ENCODE measurements at places on chromosomes 1 and 21.

DNA sequence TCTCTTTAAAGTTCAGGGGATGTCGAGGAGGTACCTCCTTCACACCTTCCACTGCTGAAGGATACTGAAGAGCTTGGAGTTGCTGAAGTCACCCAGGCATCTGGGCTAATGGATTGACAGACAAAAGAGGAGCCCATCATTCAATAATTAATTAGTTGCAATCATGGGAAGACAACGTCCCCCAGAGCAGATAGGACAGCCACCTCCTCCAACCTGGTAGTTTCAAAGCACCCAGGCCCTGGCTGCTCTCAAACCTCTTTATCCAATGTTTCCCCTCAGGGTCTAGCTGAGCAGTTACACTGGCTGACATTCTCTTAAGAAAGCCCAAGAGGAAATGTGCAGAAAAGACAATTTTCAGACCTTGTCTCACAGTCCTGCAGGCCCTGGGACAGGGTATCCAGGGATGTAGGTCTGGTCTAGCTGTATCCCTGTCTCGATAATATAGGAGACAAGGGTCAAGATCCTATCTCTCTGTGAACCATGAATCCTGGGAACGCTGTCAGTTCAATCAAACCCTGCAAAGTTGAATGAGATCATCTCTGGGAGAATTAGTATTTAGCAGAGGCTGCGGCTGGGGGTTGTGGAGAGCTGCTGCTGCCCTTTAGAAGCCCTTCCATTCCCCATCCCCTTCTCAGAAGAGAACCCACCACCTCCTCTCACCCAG, 1.1 kb downstream of the TSPAN2 start:
- no peak for DNase-seq

- DNase-seq: no peak
Observed at GRCh38 chr1:241934866-241935265, 22.7 kb upstream of the BECN2 start.

DNA sequence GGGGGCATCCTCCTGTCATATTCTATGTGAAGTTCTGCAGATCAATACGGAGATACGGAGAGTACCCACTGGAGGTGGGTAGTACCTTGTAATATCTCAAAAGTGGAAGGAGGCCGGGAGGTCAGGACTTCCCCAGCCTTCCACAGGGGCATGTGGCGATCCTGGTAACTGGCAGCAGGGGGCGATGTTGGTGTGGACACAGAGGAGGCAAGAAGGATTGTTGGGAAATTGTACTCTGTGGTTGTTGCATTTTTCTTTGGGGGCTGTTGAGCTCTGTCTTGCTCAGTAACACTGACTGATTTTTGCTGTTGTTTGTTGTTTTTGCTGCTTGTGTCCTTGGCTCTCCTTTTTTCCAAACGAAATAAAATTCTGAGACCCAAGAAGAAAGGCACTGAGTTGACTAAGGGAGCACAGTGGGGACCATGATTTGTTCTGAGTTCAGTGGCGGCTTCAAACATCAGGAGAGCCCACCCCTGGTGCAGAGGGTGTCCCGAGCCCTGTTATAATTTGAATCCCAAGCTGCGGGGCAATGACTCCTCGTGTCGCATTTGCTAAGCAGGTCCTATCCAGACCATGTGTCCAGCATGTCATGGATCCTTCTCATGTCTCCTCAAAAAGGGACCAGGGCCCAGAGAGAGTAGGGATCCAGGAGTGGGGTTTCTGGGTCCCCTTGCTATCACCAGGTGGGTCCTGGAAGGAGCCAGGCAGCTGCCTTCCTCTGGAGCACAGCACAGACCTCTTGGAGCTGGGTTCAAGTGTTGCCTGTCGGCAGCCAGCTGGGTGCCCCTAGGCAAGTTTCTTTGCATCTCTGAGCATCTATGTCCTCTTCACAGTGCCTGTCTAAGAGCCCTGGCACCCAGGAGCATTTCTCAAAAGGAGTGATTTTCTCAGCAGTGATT, 22.8 kb downstream of the LHX4 start:
- no peak for DNase-seq

GRCh38 chr21:38702196-38702595, 103.5 kb upstream of the ETS2 start:
- no peak for DNase-seq

GRCh38 chr1:241632987-241633386, 7.2 kb downstream of the CHML start:
- no peak for DNase-seq

- DNase-seq: no peak
Observed at GRCh38 chr1:231317306-231318014, 20.2 kb downstream of the EXOC8 start.

DNA sequence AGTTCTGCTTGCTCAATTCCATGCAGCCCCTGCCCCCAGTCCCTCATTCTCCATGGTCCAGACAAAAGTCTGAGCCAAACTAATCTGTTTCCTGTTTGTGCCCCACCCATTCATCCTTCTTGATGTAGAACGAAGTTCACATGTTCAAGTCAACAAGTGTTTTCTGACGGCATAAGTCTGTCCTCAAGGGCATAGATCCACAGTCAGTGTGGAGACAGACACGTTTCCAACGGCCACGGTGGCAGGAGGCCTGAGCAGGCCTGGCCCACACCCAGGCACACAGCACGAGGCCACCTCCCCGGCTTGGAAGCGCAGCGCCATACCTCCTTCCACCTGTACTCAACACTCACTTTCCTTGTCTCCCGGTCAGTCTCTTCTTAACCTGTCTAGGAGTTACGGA, 16.1 kb downstream of the ADORA1 start:
- no peak for DNase-seq

- DNase-seq: peak; percentile 62
Observed at GRCh38 chr1:156892190-156893047, 1.1 kb upstream of the PEAR1 start.

DNA sequence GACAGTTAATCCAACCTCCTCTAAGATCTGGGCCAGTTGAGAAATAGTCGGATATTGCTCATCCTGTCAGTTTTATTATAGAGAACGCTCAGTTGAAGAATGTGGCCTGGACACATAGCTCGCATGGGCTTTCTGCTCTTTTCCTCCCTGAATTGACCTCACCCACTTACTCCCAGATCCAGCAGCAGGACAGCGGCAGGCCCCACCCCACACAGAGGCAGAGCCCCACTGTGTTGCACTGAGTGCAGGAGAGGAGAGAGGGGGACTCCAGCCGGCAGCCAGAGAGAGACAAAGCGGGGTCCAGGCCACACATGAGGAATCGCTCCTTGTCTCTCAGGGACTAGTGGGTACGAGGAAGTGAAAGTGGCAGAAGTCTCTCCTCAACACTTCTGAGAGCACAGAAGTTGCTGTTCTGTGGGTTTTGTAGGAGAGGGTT, 78.6 kb downstream of the LAMC1 start:
- DNase-seq: no peak

GRCh38 chr1:7550261-7550865, 220.7 kb upstream of the VAMP3 start:
- DNase-seq: no peak

- DNase-seq: no peak
Observed at GRCh38 chr1:101025283-101025656, 314 bp downstream of the DPH5 start.

- DNase-seq: no peak
Observed at GRCh38 chr1:208219659-208220282, 24.4 kb downstream of the PLXNA2 start.

- no peak for DNase-seq
Observed at GRCh38 chr1:104476126-104476525, 726.4 kb downstream of the AMY1C start.

DNA sequence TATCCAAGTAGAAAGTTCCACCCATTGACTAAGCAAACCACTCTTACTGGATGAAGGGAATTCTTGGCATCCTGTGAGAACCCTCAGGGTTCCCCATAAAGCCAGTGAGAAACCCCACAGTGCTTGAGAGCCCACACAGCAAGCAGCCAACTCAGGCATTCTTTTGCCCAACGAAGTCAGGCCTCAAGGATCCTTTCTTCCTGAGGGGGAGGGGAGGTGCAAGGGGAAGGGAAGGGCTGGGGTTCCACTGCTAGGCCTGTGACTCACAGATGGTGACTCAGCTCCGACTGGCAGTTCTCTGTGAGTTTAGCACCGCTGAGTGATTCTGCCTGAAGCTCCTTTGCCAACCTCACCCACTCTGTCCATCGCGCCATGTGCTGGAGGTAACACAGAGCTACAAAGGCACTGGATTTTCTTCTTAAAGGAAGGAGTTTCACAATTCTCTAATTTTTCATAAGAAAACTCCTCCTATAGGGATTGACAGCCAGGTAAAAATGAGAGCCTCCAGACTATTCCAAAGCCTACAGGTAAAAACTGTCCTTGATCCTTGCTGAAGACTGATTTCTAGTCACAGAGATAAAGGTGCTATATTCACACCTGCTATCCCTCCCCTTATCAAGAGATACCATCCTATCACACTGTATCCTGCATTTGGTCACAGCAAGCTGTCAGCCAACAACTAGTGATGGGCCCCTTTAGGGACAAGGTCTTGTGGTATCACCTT, 4.8 kb downstream of the ENO1 start:
- peak; percentile 95 for DNase-seq

- DNase-seq: no peak
Observed at GRCh38 chr1:165699577-165699976, 1.2 kb upstream of the ALDH9A1 start.

GRCh38 chr1:107829036-107829770, 135.8 kb downstream of the VAV3 start:
- DNase-seq: no peak

GRCh38 chr21:20272791-20273362, 725.3 kb upstream of the NCAM2 start:
- DNase-seq: no peak

DNA sequence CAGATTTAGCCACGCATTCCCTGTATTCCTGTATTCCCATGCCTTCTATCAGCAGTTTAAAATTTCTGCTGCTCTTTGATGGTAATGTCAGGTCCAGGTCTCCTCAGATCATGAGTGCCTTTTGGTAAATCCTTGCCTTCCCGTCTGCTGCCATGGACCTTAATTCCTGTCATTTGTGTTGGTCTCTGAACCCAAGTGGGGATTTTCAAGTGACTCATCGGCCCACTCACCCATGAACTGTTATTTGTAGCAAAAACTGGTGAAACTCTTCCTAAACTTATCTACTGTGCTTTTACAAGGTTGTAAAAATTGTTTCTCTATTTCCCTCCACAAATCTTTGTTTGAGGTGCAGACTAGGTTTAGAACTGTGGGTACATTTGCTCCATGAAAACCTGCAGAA, 47.4 kb downstream of the ACTN2 start:
- no peak for DNase-seq

DNA sequence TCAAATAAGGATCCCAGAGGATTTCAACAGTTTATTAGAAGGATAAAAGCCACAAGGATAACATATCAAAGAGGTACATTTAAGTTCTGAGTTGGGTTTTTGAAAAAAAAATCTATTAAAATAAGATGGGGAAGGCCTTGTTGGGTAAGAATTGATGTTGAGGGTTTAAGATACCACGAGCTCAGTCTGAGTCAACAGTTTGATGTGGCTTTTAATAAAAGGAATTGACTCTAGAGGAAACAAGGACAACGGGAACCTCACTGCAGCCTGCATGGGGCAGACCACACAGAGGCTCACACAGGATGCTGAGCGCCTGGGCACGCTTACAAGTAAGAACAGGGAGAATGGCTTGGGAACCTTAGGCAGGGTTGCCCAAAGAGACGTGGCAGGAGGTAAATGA, 107.5 kb downstream of the TIAM1 start:
- DNase-seq: no peak

GRCh38 chr1:1296070-1297061, 11.4 kb downstream of the ACAP3 start:
- DNase-seq: no peak

GRCh38 chr21:24590261-24590660, 1017.0 kb downstream of the MRPL39 start:
- DNase-seq: no peak

DNA sequence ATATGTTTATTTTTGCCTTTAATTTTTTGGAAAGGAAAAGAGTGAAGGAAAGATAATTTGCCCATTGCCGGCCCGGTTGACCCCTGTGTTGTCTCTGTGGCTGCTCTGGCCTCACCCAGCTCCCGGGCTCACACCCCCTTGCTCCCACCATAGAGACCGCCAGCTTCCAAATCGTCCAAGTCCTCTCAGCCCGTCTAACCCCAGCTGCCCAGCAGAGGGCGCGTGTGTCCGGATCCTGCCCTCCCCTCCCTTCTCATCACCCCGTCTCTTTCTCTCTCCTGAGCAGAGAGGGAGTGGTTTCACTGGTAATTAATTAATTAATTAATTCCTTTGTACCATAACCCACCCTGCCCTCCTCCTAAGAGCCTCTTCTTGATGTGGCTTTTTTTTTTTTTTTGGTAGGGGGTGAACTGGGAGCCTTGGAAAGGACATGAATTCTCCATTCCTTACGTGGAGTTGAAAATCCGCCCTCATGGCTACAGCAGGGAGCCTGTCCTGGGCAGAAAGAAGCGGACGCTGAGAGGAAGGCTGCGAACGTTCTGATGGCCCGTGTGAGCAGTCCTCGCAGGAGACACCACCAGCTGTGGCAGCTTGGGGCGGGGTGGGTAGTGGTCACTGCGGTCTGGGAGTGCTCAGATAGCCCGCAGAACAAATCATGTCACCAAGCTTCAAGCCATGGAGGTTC, 45.9 kb downstream of the KIAA0040 start:
- no peak for DNase-seq

- DNase-seq: no peak
Observed at GRCh38 chr1:15950763-15951295, 25.1 kb downstream of the ZBTB17 start.

DNA sequence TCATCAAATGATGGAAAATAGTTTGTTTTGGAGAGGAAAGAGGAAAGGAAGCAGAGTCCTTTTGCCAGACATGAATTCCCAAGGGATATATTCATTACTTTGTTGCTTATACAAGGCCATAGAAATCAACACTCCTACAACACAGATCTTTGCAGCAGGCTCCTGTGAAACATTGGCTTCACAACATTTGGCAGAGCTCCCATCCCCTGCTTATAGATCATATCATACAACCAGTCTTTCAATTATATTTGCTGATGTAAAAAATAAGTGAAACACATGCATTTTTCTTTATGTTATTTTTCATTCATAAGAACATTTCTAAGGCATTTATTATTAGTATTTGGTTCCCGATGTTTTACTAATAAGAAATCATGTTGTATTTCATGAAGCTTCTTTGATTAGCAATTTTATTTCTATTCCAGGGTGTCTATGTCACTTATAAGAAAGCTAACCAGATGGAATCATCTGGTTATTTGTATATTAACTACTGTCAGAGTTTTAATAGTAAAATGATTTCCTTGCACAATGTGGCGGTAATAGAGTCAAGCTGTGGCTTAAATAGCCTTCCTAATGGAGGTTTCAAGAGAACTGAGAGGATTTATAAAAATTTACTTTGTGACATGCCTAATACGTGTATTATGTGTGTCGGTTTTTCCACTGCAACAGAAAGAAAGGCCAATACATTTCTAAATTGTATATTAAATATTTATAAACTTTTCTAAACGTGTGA, 470.3 kb upstream of the NCAM2 start:
- DNase-seq: no peak

GRCh38 chr21:46457801-46458314, 833 bp upstream of the DIP2A start:
- no peak for DNase-seq
